ENCODE measurements at places on chromosomes 3 and 15.

GRCh38 chr3:118213892-118214291 lies 820.8 kb downstream of the IGSF11 start:
- DNase-seq: no peak

- DNase-seq: no peak
These were observed 31.7 kb downstream of the TMEM212 start for GRCh38 chr3:171874879-171875278.

- no peak for DNase-seq
These were observed 10.5 kb downstream of the TTLL3 start for GRCh38 chr3:9820543-9820942.

DNA sequence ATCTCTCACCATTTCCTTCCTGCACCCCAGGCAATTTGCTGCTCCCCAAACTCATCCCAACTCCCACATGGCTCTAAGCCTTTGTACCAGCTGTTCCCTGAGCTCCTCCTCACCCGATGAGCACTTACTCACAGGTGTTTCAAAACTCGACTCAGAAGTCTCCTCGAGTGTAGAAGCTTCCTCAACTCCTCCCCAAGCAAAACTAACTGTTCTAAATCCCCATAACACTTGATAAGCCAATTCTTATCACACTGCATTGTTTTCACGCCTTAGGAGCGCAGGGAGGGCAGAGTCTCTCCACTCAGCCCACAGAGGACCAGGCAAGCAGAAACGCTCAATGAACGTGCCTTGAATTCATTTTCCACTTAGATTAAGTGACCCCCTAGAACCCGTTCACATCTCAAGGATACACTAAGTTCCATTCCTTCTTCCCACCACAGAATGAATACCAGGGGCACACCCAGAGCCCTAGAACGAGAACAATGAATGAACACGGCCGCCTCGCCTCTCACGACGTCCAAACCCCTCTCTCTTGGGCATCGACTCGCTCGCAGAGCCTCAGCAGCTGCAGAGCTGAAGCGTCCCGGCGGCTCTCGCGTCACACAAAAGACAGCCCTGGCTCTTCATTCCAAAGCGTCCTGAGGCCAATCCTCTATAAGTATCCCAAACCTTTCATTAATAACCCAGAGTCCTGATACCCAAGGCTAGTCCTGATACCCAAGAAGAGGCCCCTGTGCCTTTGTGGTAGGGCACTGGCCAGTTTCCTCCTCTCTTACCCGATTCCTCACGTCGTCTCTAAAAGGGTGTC lies 1.1 kb downstream of the RAF1 start:
- peak; percentile 77 for DNase-seq

- DNase-seq: no peak
These were observed 1.7 kb upstream of the PCOLCE2 start for GRCh38 chr3:142890592-142890991.

DNA sequence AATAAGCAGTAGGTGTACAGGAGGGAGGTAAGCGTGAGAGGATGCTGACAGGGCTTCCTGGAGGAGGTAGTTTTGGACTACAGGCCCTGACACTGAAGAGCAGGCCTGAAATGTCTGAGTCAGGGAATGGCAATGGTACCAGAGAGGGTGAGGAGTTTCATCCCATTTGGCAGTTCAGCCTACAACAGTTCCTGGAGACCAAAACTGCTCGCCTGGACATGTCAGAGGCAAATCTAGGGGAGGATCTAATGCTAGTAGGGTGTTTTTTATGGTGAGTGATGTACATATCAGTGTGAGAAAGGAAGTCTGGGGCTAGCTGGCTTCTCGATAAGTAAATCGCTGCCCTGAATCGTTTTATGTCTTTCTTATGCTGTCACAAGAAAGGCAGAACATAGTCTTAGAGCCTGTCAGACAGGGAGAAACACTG lies 13.8 kb upstream of the TNFSF10 start:
- DNase-seq: no peak

GRCh38 chr3:146991907-146992306 lies 386.8 kb upstream of the PLSCR5 start:
- DNase-seq: no peak

GRCh38 chr3:71372911-71373637 lies 210.5 kb downstream of the FOXP1 start:
- DNase-seq: no peak

GRCh38 chr3:101391413-101391950 lies 71.1 kb upstream of the IMPG2 start:
- no peak for DNase-seq

DNA sequence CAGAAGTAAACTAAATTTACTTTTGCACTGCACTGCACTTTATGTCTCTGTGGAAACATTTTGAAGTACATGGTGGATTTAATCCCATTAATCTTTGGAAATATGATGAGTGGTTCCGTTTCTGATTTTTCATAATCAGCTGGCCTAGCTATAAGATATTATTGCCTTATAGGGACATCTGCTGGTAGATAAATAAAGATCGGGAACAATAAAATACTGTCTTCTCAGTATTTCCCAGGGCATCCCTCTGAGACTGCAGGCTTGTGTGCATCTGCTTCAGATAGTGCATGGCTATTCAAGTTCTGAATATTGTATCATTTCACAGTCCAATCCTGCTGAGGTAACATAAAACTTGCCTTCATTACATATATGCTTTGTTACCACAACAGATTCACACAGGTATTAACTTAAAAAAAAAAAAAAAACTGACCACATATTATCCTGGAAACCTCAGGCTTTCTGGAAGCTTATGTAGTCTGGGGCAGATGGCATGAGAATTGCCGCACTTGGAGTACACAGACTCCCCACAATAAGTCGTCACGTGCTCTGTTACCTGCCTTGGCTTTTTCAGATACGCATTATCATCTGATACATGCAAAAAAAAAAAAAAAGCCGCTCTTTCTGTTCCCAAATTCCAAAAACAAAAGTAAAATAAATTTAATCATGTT lies 330.8 kb upstream of the AGTR1 start:
- peak; percentile 1 for DNase-seq

GRCh38 chr3:27633224-27633545 lies 88.9 kb downstream of the EOMES start:
- DNase-seq: peak; percentile 5

DNA sequence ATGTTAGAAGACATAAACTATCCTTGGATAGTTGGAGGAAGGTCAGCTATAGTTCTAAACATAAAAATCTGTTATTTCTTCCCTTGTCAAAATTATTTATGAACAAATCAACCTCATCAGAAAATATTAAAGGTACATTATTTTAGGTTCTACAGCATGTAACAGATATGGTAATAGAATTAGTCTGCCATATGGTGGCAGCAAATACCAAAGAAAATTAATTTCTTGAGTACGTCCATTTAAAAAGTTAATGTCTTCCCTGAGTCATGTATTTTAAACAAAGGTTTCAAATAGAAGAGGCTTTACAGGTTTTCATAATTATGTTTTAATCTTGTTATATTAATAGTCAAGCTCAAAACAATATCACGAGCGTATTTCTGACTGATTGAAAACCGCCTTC lies 17.9 kb upstream of the ANKRD28 start:
- DNase-seq: peak; percentile 26

DNA sequence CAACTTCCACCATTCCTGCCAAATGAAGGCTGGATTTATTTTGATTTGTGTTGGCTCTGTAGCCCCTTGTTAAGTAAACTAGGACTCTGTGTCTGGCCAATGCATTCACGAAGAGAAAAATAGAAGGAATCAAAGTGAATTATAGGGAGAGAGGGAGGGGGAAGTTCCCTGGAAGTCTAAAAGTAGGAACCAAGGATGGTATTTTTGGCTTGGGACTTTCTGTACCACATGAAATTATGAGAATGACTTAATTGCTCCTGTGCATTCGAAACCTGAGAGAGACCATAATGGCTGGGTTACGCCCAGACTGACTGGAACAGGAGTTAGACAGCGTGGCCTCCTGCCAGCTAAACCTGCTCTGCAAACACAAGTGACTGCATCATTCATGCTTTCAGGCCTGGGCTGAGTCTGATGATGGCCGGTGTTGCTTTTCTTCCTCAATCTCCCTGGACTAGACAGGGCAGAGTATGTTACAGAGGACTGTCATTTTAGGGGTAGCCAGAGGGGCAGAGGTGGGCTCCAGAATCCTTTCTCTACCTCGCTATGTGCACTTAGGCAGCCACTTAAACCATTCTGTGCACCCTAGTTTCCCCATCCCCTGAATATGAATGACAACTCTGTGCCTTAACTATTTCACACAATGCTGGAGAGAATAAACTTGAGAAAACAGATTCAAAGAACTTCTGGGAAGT lies 58.9 kb downstream of the MYO1E start:
- DNase-seq: no peak

DNA sequence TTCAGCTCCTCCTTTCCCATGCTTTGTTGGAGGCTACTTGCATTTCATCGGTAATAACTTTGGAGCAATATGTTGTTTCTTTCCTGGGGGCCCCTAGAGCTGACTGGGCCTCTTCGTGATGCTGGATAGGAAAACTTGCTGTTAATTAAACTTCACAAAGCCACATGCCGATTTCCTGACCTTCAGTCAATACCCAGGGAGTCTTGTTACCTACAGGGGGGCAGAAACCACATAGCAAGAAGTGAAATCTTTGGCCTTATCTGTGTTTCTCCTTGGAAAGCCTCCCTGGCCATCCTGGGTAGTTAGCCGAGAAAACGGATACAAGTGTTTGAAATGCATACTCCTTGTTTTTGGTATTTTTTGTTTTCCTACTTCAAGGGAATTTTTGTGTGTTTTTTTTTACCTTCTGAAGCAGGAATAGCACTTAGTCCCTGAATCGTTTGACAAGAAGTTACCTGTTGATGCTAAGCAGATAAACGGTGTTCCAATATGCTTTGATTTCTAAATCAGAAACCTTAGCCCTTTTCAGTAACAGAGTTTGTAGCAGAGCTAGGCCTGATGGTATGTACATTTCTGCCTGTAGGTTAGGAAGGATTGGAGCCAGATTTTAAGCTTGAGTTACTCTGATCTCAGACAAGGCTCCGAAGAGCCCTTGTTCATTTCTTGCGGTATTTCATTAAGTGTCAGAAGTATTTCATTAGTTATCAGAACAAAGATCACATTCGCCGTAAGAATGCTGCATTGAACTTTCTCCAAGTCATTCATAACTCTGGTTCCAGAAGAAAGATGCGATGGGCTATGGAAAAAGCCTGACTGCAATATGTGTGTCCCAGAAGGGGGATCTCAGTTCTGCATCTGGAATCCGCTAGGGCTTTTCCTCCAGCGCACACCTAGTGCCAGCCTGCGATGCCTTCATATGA lies 111.5 kb downstream of the THSD4 start:
- peak; percentile 58 for DNase-seq

- DNase-seq: no peak
These were observed 361.4 kb downstream of the PDCD6IP start for GRCh38 chr3:34159613-34160420.

DNA sequence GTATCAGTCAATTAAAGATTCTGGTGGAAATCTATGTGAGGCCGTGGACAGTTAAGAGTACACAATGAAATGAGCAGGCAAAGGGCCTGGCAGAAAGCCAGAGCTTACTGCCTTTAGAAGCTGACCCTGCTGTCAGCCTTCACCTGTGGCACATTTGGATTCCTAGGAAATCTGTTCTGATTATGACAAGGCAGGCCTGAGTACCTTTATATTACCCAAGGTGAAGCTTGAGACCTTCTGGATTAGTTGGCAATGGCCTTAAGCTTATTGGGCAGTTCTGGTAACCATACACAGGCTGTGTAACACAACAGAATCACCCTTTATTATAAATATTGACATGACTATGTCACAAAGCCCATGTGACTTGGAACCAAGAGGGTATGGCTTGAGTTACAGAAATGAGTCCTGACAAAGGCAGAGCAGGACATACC lies 43.2 kb downstream of the NBEAL2 start:
- DNase-seq: no peak

GRCh38 chr15:66623801-66624453 lies 58.1 kb upstream of the LCTL start:
- DNase-seq: no peak
